ENCODE measurements at places on chromosomes 12 and 14. TPM values are rescaled to one million over a fixed set of nuclear protein-coding genes. Genes with fewer than 3 reads are reported as not detected.

VRTN gene
- total RNA-seq: not detected

SIX6 gene
- total RNA-seq: not detected

DPPA3 gene
- total RNA-seq: not detected

CLMN gene
- 0.30 TPM for total RNA-seq

SRGAP1 gene
- total RNA-seq: 4.9 TPM

C12orf54 gene
- total RNA-seq: not detected

PLXNC1 gene
- 0.89 TPM for total RNA-seq

PLEKHD1 gene
- not detected for total RNA-seq

KRT72 gene
- not detected for total RNA-seq

TEX52 gene
- not detected for total RNA-seq

MOK gene
- 12.8 TPM for total RNA-seq

LIN7A gene
- 18.3 TPM for total RNA-seq

PHLDA1 gene
- 108 TPM for total RNA-seq

OAS1 gene
- total RNA-seq: not detected

MYF6 gene
- 0.45 TPM for total RNA-seq

RAPGEF3 gene
- total RNA-seq: 0.74 TPM

GPR132 gene
- not detected for total RNA-seq

GPX2 gene
- not detected for total RNA-seq

NRIP2 gene
- total RNA-seq: not detected

SIVA1 gene
- total RNA-seq: 262 TPM

TAS2R20 gene
- total RNA-seq: under 0.01 TPM

PGF gene
- total RNA-seq: 1.6 TPM

DLK1 gene
- total RNA-seq: 0.15 TPM

TMEM117 gene
- total RNA-seq: 3.0 TPM

KRT5 gene
- total RNA-seq: 0.17 TPM

RPS6KL1 gene
- total RNA-seq: 0.89 TPM

SERPINA10 gene
- total RNA-seq: not detected

PTGES3 gene
- total RNA-seq: 110 TPM

NUAK1 gene
- total RNA-seq: 3.0 TPM

DDX24 gene
- total RNA-seq: 89.9 TPM

KRT2 gene
- not detected for total RNA-seq

TBX5 gene
- 21.7 TPM for total RNA-seq

CISTR gene
- total RNA-seq: not detected

C1R gene
- 103 TPM for total RNA-seq

KRT3 gene
- not detected for total RNA-seq

HVCN1 gene
- 4.9 TPM for total RNA-seq

LTA4H gene
- 70.1 TPM for total RNA-seq

POTEG gene
- total RNA-seq: not detected

ZNF891 gene
- total RNA-seq: 0.30 TPM

PDZRN4 gene
- not detected for total RNA-seq
